ENCODE measurements at places on chromosomes 1 and 21.

- no peak for DNase-seq
Measured at GRCh38 chr1:89351597-89352311, 12.1 kb upstream of the GBP6 start.

GRCh38 chr1:244712669-244713068 lies 59.7 kb downstream of the DESI2 start:
- no peak for DNase-seq

DNA sequence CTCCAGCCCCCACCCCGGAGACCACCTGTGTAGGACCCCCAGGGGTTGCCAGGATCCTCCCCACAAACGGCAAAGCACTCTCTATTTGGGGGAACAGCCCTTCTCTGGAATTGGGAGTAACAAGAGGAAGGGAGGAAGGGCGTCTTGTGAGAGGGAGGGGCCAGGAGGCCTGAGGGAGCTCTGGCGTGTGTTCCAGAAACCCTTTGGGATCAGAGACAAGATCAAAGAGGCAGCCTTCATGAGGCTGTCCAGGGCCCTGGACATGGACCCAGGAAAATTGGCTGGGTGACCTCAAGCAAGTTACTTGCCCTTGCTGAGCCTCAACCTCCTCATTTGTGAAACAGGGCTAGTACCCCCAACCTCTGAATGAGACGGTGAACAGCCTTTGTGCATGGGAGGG lies 18.1 kb upstream of the ECE1 start:
- no peak for DNase-seq

DNA sequence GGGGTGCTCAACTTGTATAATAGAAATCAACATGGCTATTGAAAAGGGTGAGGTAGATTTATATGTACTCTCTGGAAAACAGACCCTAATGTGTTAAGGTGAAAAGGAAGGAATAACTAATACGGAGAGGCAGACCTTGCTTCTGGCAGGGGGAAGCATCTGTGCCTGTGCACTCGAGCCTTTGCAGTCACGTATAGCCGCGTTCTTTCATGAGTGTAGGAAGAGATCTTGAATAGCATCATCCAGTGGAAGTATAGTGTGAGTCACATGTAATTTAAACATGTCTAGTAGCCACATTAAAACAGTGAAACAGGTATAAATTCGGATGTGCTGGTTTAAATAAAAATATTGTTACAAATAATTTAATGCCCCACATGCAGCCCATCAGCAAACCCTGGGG lies 3.0 kb downstream of the A3GALT2 start:
- no peak for DNase-seq

DNA sequence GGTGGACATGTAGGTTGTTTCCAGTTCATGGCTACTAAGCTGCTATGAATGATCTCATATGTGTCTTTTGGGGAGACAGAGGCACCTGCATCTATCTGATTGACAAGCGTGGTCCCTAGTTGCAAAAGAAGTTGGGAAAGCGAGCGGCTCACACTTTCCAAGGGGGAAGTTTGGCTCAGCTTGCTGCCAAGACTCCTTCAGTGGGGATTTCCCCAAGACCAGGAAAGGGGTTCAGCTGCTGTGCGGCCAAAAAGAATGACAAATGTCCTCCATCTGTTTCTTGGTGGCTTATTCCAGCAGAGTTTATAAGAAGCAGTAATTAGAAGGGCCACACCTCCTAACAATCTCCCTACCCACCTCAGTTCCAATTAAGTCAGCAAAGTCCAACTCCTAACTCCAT lies 128.5 kb upstream of the GALNT2 start:
- DNase-seq: no peak

DNA sequence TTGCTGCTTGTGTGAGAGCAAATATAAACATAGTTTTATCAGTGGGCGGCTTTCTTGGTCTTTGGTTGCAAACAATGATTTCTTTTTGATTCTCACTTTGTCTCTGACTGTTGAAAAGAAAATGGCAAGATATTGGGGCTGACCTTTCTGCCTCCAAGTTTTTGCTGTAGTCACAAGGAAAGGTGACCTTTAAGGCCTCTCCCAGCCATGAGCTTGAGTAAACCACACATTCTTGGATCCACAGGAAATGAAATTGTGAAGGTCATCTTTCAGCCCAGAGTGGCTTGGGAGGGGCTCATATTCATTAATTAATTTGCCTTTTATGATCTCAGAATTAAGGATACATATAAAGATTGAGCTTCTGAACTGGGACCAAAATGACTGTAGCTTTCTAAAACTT lies 241.6 kb downstream of the BACH1 start:
- no peak for DNase-seq

GRCh38 chr1:116581323-116581885 lies 10.6 kb upstream of the CD58 start:
- DNase-seq: no peak

DNA sequence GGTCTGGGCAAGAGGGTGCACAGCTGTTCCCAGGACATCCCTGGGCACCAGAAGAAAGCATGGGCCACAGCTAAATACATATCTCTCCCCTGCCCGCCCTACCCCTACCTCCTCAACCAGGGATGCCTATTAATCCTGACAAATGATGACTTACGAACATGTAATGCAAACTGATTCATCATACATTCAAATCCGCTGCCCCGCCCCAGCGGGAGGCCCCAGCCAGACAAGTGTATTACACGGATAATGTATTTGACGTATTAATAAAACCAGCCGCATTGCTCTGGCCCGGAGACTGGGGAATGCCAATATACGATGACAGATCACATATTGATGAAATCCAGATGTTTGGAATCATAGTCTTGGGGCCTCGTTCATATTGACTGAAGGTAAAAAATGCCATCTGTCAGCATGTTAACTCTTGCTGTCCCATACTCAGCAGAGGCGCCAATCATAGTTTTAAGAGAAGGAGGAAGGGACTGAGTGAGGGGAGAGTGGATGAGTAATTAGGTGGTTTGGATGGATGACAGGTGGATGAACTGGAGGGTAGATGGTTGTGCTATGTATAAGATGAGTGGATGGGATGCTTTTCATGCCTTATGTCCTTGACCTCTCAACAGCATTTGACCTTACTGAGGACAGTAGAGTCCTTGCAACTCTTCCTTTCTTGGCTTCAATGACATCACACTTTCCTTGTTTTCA lies 68.2 kb downstream of the TMEM53 start:
- DNase-seq: no peak

DNA sequence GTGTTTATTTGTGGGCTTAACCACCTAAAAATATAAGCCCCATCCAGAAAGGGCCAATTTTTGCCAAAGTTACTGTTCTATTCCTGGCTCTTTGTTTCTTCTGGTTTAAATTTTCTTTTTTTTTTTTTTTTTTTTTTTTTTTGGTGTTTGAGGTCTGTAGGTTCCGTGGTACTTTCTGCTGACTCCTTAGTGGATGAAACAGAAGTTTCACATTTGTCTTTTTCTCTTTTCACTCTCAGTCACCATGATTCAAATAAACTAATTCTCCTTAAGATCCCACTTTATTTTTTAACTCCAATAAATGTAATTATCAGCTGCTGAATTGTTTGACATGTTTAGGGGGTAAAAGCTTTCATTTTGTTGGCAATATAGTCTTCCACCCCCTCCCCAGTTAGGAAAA lies 322.3 kb downstream of the CHRM3 start:
- no peak for DNase-seq

Data from SIG-M5 (cell line).